ENCODE measurements at places on chromosomes 1 and 21.

- no peak for DNase-seq
Observed at GRCh38 chr1:8097077-8097799, 71.1 kb upstream of the ERRFI1 start.

DNA sequence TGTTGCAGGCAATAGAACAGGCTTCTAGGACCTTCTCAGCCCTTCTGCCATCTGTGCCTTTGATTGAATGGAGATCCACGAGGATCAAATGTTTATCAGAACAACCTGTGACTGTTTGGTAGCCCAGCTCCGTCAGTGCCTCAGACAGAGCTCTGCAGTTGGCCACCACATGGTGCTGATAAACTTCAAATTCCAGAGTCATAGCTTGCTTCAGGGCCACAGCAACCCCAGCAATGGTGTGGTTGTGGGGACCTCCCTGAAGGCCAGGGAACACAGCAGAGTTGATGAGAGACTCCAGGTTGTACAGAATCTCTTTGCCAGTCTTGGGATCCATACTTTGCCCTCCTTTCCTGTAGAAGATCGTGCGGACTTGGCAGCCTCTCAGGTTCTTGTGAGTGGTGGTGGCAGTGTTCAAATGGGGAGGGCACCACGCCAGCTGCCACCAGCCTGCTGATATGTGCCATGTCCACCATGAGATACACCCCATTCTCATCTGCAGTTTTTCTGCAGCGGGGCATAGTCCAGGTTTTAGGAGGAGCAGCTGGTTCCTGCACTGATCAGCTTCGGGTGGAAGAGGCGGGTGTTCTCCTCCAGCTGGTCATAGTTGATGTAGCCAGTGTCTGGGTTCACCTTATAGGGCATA, 82.9 kb upstream of the ARTN start:
- no peak for DNase-seq

DNA sequence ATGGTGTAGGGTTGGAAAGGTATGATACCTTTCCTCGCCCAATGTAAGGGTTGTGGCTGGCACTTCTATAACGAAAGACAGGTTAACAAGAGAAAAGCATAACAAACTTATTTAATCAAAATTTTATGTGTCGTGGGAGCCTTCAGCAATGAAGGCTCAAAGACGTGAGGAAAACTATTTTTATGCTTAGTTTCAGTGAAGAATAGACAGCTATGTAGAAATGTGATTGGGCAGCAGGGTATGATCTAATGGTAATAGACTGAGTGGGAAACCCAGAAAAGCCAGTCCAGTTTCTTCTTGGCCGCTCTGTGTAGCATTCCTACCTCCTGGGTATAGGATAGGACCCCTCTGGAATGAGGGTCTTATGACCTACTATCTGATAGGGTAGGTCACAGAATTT, 464.7 kb downstream of the ADGRL2 start:
- DNase-seq, result no peak

- DNase-seq, result no peak
Observed at GRCh38 chr1:201126832-201127754, at the start of gene ASCL5. TSS of gene ASCL5 (minus strand) at chr1:201127184. CDS start at chr1:201115372, 11,812 bp downstream.

GRCh38 chr1:118118469-118118868, 66.6 kb downstream of the SPAG17 start:
- DNase-seq, result no peak

- DNase-seq, result no peak
Observed at GRCh38 chr1:202107801-202108731, 14.7 kb upstream of the GPR37L1 start.

- DNase-seq, result no peak
Observed at GRCh38 chr1:162560303-162561036, 1.1 kb upstream of the UAP1 start.
